ENCODE measurements at places on chromosomes 12 and 14. TPM values are rescaled to one million over a fixed set of nuclear protein-coding genes. Genes with fewer than 3 reads are reported as not detected.

DNA sequence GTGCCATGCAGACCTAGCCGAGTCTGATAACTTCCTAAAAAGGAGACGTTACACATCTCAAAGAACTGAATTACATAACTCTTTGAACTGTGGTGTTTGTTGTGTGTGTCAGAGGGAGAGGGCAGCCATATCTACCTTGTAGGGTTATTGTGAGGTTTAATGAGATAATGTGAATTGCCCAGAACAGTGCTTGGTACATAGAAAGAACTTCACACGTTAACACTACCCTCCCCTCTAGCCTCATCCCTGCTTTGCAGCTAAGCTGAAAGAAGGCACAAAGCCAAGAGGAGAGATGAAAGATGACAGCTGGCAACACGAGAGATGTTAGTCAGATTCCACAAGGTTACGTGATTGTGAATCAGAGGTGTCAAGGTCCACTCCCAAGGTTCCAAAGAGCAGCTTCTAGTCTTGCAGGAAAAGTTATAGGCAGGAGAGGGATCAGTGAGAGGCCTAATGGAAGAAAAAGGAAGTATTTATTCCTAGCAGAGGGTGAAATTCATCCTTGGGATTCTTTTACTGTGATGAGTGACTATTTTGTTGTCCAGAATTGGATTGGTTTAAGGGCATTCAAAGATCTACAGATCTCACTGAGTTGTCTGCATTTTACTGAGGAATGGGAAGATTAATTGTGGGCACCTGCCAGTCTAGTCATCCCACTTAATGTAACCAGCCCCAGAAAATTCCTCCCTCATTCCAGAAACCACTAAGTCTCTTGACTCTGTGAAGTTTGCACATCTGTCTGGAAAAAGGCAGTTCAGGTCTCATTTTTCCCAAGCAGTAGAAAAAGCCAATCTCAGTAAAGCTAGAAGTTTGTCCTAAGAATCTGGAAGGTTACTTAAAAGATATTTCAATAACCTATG lies 25.9 kb upstream of the WNK1 start:
- H3K36me3 ChIP-seq, result no peaks in the 10 kb centered on the region
- DNase-seq, result no peak
- no peak overlapping the region for H3K27ac ChIP-seq
- no peaks in the 10 kb centered on the region for H3K27me3 ChIP-seq
- no peaks in the 10 kb centered on the region for H3K4me1 ChIP-seq

DNA sequence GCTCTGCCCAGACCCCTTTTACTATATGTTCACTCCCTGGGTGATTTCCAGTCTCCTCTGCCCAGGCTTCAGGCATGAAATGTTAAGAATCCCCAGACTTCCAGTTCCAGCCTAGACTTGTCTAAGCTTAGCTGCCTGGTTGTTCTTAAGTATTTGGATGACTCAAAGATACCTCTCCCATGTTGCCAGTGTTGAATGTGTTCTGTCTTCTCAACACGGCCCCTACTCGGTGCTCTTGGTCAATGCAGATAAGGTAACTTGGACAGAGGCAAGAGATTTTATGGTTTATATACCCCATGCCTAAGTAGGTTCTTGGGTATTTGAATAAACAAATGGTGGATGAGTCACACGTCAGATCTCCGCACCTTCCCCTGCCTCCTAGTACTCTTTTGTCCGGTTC lies 13.6 kb downstream of the PIWIL1 start:
- H3K36me3 ChIP-seq, result no peaks in the 10 kb centered on the region
- H3K27me3 ChIP-seq, result no peaks in the 10 kb centered on the region
- H3K4me1 ChIP-seq, result no peaks in the 10 kb centered on the region
- H3K4me3 ChIP-seq, result no peak overlapping the region
- no peak overlapping the region for H3K27ac ChIP-seq
- DNase-seq, result no peak

DNA sequence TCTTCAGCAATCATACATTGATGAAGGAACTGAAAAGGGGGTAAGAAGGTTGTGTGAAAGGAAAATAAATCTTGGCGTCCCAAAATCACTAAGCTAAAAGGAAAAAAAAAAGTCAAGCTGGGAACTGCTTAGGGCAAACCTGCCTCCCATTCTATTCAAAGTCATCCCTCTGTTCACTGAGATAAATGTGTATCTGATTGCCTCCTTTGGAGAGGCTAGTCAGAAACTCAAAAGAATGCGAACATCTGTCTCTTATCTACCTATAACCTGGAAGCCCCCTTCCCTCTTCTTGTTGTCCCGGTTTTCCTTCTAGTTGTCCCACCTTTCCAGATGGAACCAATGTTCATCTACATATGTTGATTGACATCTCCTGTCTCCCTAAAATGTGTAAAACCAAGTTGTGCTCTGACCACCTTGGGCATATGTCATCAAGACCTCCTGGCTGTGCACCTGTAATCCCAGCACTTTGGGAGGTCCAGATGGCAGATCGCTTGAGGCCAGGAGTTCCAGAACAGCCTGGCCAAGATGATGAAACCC lies 53.1 kb downstream of the RESF1 start:
- H3K27me3 ChIP-seq, result no peaks in the 10 kb centered on the region
- H3K27ac ChIP-seq, result no peak overlapping the region
- no peak for DNase-seq
- H3K4me1 ChIP-seq, result no peaks in the 10 kb centered on the region

DNA sequence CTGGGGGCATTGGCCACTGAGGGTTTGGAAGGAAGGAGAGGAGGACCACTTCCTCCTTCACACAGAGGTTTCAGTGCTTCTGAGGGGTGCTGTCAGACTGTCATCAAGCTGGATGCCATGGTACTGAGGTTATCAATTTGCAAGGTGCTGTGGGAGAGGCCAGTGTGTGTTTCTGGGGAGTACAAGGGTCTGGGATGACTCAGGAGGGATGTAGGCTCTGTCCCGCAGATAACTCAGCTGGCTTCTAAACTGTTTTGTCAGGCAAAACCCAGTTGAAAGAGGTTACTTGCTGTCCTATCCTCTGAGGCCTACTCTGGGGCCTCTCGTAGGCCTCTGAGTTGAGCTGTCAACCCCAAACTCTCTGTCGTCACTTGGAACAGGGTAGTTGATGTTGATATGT lies 22.8 kb downstream of the ADCK1 start:
- H3K4me1 ChIP-seq, result no peaks in the 10 kb centered on the region
- H3K27ac ChIP-seq, result no peak overlapping the region
- peaks cover 28% of the 10 kb centered on the region for H3K36me3 ChIP-seq
- H3K4me3 ChIP-seq, result no peak overlapping the region

GRCh38 chr12:92519284-92519683 lies 183.5 kb upstream of the PLEKHG7 start:
- DNase-seq, result no peak
- no peak overlapping the region for H3K4me3 ChIP-seq
- H3K36me3 ChIP-seq, result no peaks in the 10 kb centered on the region
- no peak overlapping the region for H3K27ac ChIP-seq
- H3K27me3 ChIP-seq, result no peaks in the 10 kb centered on the region
- H3K4me1 ChIP-seq, result no peaks in the 10 kb centered on the region

GRCh38 chr14:55382483-55382882 lies 29.1 kb downstream of the ATG14 start:
- peaks cover 92% of the 10 kb centered on the region for H3K36me3 ChIP-seq
- DNase-seq, result no peak
- H3K4me3 ChIP-seq, result no peak overlapping the region
- H3K27me3 ChIP-seq, result no peaks in the 10 kb centered on the region
- peaks cover 14% of the 10 kb centered on the region for H3K4me1 ChIP-seq
- no peak overlapping the region for H3K27ac ChIP-seq

- H3K27ac ChIP-seq, result no peak overlapping the region
- H3K27me3 ChIP-seq, result no peaks in the 10 kb centered on the region
- no peaks in the 10 kb centered on the region for H3K36me3 ChIP-seq
- DNase-seq, result no peak
- H3K4me1 ChIP-seq, result no peaks in the 10 kb centered on the region
Observed at GRCh38 chr12:8157484-8158198, 826 bp downstream of the ZNF705A start.

DNA sequence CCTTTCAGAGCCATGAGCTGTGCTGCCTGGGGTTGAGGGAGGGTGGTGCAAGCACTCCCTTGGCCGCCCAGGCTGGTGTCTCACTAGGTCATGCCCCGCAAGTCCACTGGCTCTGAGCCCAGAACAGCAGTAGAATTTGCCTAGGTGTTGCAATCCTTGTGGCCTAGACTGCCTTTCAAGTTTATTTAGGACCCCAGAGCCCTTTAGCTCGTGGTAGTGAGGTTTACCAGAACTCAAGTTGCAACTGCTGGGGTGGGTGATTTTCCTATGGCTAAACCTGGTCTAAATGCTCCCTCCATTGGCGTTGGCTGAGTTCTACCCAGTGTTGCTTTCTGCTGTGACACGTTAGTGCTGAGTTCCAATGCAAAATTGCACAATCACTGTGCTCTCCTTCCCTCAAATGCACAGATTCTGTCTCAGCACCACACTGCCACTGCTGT lies 287.2 kb downstream of the BCAT1 start:
- H3K27me3 ChIP-seq, result no peaks in the 10 kb centered on the region
- H3K36me3 ChIP-seq, result no peaks in the 10 kb centered on the region
- no peak overlapping the region for H3K4me3 ChIP-seq
- H3K27ac ChIP-seq, result no peak overlapping the region
- no peaks in the 10 kb centered on the region for H3K4me1 ChIP-seq

The CRIP1 gene
- 110 TPM for total RNA-seq

The PSEN1 gene
- 31.7 TPM for total RNA-seq

The KRT75 gene
- not detected for total RNA-seq

The OR9K2 gene
- not detected for total RNA-seq

The POU6F1 gene
- total RNA-seq, result 13.4 TPM

The DCD gene
- total RNA-seq, result not detected

Data from esophagus muscularis mucosa (tissue), 4 donors.